Endothelial cell of umbilical vein (primary cell): ENCODE measurements at places on chromosomes 16 and 17.

GRCh38 chr17:40062329-40063186 is at the start of gene THRA:
Gene THRA, plus strand, starts transcription at chr17:40062965. Its CDS starts 11,524 bp downstream, at chr17:40074489.
- no peak within 1 kb of the TSS for H3K27ac ChIP-seq
- peak within 1 kb of the TSS; percentile 86 for H3K4me3 ChIP-seq

DNA sequence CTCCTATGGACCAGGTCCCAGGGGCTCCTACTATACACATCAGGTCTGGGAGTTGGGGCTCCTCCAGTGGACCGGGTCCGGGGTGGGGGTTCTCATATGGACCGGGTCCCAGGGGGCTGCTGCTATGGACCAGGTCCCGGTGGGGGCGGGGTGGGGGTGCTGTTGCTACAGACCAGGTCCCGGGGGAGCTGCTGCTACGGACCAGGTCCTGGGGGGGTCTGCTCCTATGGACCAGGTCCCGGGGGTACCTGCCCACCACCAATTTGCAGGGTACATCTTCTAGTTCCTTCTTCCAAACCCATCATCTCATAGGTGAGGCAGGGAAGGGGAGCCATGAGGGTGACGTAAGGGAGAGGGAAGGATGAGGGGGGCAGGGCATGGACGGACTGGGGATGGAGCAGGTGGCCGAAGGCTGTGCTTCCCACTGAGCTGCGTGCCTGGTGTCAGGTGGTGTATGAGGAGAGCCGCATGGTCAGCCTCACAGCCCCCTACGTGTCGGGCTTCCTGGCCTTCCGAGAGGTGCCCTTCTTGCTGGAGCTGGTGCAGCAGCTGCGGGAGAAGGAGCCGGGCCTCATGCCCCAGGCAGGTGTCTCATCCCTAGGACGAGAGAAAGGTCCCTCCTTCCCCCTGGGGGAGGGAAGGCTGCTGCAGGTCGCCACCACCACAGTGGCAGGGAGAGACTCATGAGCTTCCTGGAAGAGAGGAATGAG is 6.6 kb downstream of the ENDOV start:
- H3K4me3 ChIP-seq = no peak overlapping the region
- no peaks in the 10 kb centered on the region for H3K27me3 ChIP-seq
- H3K36me3 ChIP-seq = peaks cover 6% of the 10 kb centered on the region
- no peak overlapping the region for H3K27ac ChIP-seq
- no peaks in the 10 kb centered on the region for H3K4me1 ChIP-seq

- no peak for DNase-seq
- H3K27ac ChIP-seq = no peak overlapping the region
- no peak overlapping the region for H3K4me3 ChIP-seq
- H3K36me3 ChIP-seq = no peaks in the 10 kb centered on the region
- H3K4me1 ChIP-seq = peaks cover 5% of the 10 kb centered on the region
These were observed 3.2 kb upstream of the PRPSAP1 start for GRCh38 chr17:76356803-76357456.

GRCh38 chr17:47621293-47622179 is 28.2 kb upstream of the KPNB1 start:
- peaks cover 17% of the 10 kb centered on the region for H3K36me3 ChIP-seq
- H3K4me3 ChIP-seq = no peak overlapping the region
- H3K27ac ChIP-seq = peak overlapping the region; percentile 61
- DNase-seq = peak; percentile 80

- peaks cover 5% of the 10 kb centered on the region for H3K4me1 ChIP-seq
- H3K27me3 ChIP-seq = no peaks in the 10 kb centered on the region
- H3K36me3 ChIP-seq = no peaks in the 10 kb centered on the region
These were observed at the start of gene CLEC10A for GRCh38 chr17:7079581-7080455. Gene CLEC10A, minus strand, starts transcription at chr17:7080251. Its CDS starts 1,439 bp downstream, at chr17:7078812.
